ENCODE measurements at places on chromosomes 11 and 22. TPM values are rescaled to one million over a fixed set of nuclear protein-coding genes. Genes with fewer than 3 reads are reported as not detected.
A peak's percentile ranks its signal among the peaks of the same experiment; 100 is the strongest.

GRCh38 chr22:46614025-46614931, 5.9 kb upstream of the GRAMD4 start:
- DNase-seq: peak; percentile 89
- no peaks in the 10 kb centered on the region for H3K27me3 ChIP-seq
- H3K36me3 ChIP-seq: no peaks in the 10 kb centered on the region
- H3K27ac ChIP-seq: peak overlapping the region; percentile 94
- H3K4me3 ChIP-seq: peak overlapping the region; percentile 81
- peaks cover 47% of the 10 kb centered on the region for H3K4me1 ChIP-seq

GRCh38 chr11:94671553-94672366, 96.4 kb upstream of the AMOTL1 start:
- H3K27ac ChIP-seq: no peak overlapping the region
- H3K27me3 ChIP-seq: no peaks in the 10 kb centered on the region
- DNase-seq: no peak
- H3K36me3 ChIP-seq: no peaks in the 10 kb centered on the region
- no peaks in the 10 kb centered on the region for H3K4me1 ChIP-seq

- no peaks in the 10 kb centered on the region for H3K36me3 ChIP-seq
- H3K27me3 ChIP-seq: no peaks in the 10 kb centered on the region
- H3K4me1 ChIP-seq: no peaks in the 10 kb centered on the region
- H3K27ac ChIP-seq: no peak overlapping the region
These were observed 18.8 kb upstream of the CLNS1A start for GRCh38 chr11:77656362-77656761.

DNA sequence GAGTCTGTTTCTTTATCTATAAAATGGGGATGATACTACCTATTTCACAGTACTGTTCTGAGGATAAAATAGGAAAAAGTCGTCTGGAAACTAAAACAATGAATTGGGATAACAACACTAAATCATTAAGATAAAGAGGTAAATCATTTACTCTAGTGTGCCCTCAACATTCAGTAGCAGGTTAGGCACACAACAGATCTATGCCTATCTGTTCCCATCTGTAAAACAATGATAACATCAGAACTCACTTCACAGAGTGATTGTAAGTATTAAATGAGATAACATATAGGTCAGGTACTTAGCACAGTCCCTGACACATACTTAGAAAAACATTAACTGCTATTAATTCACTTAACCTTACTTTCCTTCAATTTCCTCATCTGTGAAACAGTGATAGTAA, 36.9 kb downstream of the PAK1 start:
- no peaks in the 10 kb centered on the region for H3K4me1 ChIP-seq
- H3K27me3 ChIP-seq: peaks cover 11% of the 10 kb centered on the region
- no peak overlapping the region for H3K27ac ChIP-seq
- H3K36me3 ChIP-seq: no peaks in the 10 kb centered on the region
- DNase-seq: no peak
- no peak overlapping the region for H3K4me3 ChIP-seq

DNA sequence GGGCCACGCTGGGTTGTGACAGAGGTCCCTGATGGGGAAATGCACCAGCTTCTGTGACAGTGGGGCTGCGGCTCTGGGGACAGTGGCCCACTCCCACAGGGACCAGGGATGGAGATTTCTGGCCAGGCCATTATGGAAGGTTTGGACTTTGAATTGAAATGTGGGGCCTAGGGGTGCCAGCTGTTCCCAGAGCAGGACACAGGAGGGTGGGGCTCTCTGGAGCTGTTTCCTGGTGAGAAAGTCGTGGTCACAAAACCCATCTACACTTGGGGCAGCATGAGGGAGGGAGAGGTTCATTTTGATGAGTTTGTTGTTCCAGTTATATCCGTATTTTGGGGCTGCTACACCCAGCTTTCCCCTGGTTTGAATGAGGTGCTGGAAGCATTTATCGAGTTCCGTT, 52.2 kb downstream of the LRP5 start:
- no peak for DNase-seq
- no peak overlapping the region for H3K4me3 ChIP-seq
- no peak overlapping the region for H3K27ac ChIP-seq
- peaks cover 22% of the 10 kb centered on the region for H3K36me3 ChIP-seq

- no peak overlapping the region for H3K27ac ChIP-seq
- no peak for DNase-seq
- no peaks in the 10 kb centered on the region for H3K36me3 ChIP-seq
- peaks cover 15% of the 10 kb centered on the region for H3K27me3 ChIP-seq
- H3K4me1 ChIP-seq: peaks cover 3% of the 10 kb centered on the region
These were observed 10.8 kb upstream of the FBLN1 start for GRCh38 chr22:45491841-45492240.

DNA sequence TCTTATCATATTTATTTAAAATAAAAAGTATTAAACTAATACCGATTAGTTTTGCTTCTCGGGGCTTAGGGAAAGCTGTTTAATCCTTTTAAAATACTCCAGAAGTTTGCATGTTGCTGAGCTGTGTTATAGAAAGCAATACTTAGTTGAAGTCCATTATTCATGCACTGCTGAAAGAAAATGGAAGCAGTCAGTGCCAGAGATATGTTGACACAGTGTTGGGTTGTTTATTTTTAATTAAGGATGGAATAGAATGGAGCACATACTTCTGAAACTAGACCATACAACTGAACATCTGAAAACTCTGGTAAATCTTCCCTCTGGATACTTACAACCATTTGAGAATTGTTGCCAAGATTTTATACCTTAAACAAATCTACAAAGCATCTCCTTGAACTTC, 282.7 kb upstream of the CCDC179 start:
- no peaks in the 10 kb centered on the region for H3K27me3 ChIP-seq
- H3K4me1 ChIP-seq: no peaks in the 10 kb centered on the region
- no peaks in the 10 kb centered on the region for H3K36me3 ChIP-seq
- no peak for DNase-seq

GRCh38 chr11:84430661-84431060, 1144.5 kb upstream of the CCDC90B start:
- H3K27ac ChIP-seq: no peak overlapping the region
- H3K4me1 ChIP-seq: no peaks in the 10 kb centered on the region
- DNase-seq: no peak
- H3K27me3 ChIP-seq: no peaks in the 10 kb centered on the region

B3GAT3 gene
- 71.1 TPM for total RNA-seq

AQP11 gene
- total RNA-seq: not detected

INPP5J gene
- not detected for total RNA-seq

PTPN5 gene
- not detected for total RNA-seq

ZNRF3 gene
- total RNA-seq: 0.58 TPM

TREH gene
- not detected for total RNA-seq

CNIH2 gene
- 2.5 TPM for total RNA-seq

KMT2A gene
- 102 TPM for total RNA-seq

OR10D3 gene
- not detected for total RNA-seq
